T-helper 22 cell (primary cell): ENCODE measurements at places on chromosomes 12 and 14.

DNA sequence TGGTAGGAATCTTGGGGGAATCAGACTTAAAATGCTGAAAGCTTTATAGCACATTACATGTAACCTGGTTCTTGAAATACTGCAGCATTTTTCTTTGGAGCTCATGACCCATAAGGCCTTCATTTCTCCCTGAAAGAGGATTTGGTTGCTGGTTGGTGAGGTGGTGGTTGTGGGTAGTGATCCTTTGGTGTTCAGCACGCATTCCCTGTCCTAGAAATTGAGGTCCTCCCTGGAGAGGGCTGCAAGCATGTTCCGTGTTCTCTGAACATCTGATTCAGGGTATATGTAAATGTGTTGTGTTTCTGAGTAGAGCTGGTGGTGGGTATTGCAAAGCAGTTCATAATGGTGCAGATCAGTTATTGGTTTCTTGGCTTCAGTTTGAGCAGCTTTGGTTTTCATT is 2.0 kb downstream of the SCN8A start:
- no peak for DNase-seq

DNA sequence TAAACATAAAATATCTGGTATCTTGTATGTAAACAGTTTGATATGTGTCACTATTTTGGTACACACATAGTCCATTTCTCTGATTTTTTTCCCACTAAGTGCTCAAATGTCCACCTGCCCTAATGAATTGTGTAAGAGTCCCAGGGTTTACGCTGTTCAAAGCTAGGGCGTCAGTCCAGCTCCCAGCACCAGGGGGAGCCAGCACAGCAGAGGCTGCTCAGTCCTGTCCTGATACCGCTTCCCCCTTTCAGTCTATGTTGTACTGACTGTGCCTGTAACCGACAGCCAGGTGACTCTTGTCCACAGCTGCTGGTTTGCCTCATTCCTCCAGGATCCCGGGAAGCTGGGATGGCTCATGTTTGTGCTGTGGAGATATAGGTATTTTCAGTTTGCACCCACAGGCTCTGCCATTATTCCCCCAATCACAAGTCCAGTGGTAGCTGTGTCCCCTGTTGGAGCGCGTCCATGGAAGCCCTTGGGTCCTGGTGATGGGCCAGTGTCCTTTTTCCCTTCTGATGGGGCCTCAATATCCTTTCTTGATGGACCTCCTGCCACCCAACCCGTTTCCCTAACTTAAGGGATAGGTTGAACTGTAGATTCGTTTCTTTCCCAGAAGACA is 242.0 kb downstream of the NEDD1 start:
- DNase-seq, result peak; percentile 1

DNA sequence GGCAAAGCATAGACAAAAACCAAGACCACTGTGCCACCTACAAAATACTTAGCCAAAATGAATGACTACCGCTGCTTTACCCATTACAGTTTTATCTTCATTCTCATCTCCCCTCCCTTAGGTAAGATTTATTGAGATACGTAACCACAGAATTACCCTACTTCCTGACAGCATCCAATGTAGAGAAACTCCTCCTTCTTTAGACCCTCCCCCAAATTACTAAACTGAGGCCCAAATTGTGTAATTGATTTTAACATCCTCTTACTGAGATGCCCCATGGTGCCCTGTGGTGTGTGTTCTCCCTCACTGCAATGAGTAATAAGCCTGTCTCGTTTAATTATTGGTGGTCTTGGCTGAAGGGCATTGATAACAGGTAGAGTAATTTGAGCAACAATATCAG is 19.1 kb downstream of the VRK1 start:
- DNase-seq, result no peak

GRCh38 chr12:114562654-114563053 is 121.3 kb downstream of the TBX3 start:
- DNase-seq, result no peak

DNA sequence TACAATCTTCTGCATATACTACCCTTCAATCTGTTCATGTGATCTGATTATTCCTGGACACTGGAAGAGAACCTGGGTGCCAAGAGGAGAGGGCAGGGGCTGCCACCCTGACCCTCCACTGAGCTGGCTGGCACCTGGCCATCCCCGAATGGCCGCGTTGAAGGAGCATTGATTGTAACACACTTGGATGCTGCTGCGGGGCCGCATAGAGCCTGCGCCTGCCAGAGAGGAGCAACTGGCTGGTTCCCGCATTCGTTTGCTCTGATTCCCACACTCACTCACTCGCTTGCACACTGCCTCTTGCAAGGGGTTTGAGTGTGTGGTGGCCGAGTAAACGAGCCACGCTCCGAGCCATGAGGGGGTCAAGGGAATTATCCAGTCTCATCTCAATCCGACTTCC is 32.4 kb downstream of the PSEN1 start:
- no peak for DNase-seq

- DNase-seq, result no peak
These were observed 8.9 kb downstream of the AJUBA start for GRCh38 chr14:22973217-22974032.
